ENCODE measurements at places on chromosomes 3 and 15. TPM values are rescaled to one million over a fixed set of nuclear protein-coding genes. Genes with fewer than 3 reads are reported as not detected.

DNA sequence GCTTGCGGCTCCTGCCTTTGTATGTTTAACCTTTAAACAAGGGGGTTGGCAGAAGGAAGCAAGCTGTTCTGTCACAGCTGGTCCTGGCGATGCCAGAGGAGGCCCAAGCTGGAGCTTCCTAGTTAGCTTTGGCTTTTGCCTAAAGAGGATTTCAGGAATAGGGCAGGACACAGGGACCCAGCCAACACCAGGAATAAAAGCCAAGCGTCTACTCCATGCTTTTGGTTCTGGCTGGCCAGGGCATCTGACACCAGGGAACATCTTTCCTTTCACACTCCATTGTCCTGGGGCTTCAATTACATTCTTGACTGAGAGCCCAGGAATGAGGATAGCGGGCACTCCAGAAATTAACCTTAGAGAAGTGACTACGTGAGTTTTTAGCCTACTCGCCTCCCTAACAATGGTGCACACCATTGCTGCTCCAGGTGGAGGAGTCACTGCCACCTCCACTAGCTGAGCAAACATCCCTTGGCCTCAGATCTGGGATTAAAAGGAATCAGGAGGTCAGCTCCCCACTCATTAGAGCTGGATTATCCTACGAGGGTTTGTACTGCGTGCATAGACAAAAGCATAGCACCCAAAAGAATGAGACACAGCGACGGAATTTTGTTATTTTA, 38.2 kb downstream of the TPM1 start:
- H3K27ac ChIP-seq: no peak overlapping the region
- no peak for DNase-seq
- no peaks in the 10 kb centered on the region for H3K4me1 ChIP-seq
- H3K27me3 ChIP-seq: peaks cover 13% of the 10 kb centered on the region

PLAAT1 gene
- total RNA-seq: not detected

DNA sequence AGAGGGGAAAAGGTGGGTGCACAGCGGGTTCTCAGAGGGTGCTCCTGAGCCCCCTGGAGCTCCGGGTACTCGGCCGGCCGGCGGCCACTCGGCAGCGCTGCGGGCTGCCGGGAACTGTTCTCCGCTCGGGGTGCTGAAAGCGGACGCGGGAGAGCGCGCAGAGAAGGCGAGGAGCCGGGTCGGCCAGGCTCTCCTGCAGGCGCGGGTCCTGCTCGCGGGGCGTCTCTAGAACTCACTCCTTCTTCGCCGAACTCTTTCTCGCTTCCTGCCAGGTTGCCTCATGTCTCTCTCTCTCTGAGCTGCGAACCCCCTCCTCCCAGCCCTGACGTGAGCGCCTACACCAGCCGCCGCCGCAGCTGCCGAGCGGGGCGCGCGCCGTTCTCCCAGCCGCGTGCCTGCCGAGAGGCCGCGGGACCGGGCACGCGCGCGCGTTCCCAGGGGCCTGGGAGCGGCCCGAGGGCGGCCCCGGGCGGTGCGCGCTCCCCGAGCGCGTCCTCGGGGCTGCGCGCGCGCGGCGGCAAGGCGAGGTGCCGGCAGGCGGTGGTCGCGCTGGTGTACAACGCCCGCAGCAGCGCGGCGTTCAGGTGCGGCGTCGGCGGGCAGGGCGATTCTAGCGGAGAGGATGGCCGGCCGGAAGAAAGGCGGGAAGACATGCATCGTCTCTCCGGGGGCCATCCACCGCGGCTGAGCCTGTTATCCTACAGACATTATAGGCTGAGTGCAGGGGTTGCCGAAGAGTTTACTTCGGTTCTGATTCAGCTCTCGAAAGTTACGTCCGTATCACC, at the start of gene PEX5L:
TSS of gene PEX5L (minus strand) at position 267 of the 785 bp plus-strand sequence. CDS start 338 bp downstream, outside the sequence.
- no peak within 1 kb of the TSS for H3K27ac ChIP-seq
- DNase-seq: no peak
- no peaks in the 10 kb centered on the region for H3K36me3 ChIP-seq
- H3K27me3 ChIP-seq: peaks cover 8% of the 10 kb centered on the region

DNA sequence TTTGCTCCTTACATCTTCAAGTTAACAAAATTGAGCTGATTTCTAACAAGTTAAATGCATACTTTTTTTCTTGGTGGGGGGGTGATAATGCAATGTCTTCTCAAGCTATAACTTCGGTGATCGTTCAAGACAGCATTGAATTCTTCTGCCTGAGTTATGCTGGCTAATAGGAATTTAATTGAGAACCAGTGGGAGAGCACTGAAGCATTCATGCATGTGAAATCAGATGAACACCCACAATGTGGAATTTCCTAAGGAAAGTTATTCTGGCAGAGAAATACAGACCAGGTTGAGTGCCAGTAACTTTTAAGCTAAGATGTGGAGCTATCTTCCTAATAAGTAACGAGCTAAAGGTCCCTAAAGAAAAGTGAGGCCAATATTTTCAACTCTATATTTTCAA, 3.0 kb downstream of the SPATA16 start:
- no peaks in the 10 kb centered on the region for H3K4me1 ChIP-seq
- no peaks in the 10 kb centered on the region for H3K36me3 ChIP-seq
- no peaks in the 10 kb centered on the region for H3K27me3 ChIP-seq
- DNase-seq: no peak
- no peak overlapping the region for H3K4me3 ChIP-seq

GRCh38 chr15:74427607-74428441, 5.9 kb downstream of the SEMA7A start:
- no peak for DNase-seq
- H3K4me3 ChIP-seq: no peak overlapping the region
- no peaks in the 10 kb centered on the region for H3K27me3 ChIP-seq

All from CD4-positive, alpha-beta memory T cell (primary cell).